ENCODE measurements at places on chromosomes 5 and 9. TPM values are rescaled to one million over a fixed set of nuclear protein-coding genes. Genes with fewer than 3 reads are reported as not detected.
A peak's percentile ranks its signal among the peaks of the same experiment; 100 is the strongest.

Gene ACTBL2
- total RNA-seq, result under 0.01 TPM

Gene NR5A1
- not detected for total RNA-seq

Gene DOCK2
- total RNA-seq, result 3.6 TPM

Gene SH2D3C
- not detected for total RNA-seq

Gene TEK
- total RNA-seq, result 0.51 TPM

Gene C5orf46
- not detected for total RNA-seq

Gene ENTPD2
- under 0.01 TPM for total RNA-seq

Gene GLRA1
- total RNA-seq, result not detected

Gene TUSC1
- total RNA-seq, result 10.5 TPM

Gene SPINK9
- total RNA-seq, result not detected

Gene PRSS3
- 0.26 TPM for total RNA-seq

Gene DBH
- total RNA-seq, result not detected

Gene CANX
- 589 TPM for total RNA-seq

Gene HEMGN
- total RNA-seq, result not detected

Gene RAD23B
- 156 TPM for total RNA-seq

GRCh38 chr5:154236011-154236410 lies 45.5 kb downstream of the GALNT10 start:
- no peak for DNase-seq

DNA sequence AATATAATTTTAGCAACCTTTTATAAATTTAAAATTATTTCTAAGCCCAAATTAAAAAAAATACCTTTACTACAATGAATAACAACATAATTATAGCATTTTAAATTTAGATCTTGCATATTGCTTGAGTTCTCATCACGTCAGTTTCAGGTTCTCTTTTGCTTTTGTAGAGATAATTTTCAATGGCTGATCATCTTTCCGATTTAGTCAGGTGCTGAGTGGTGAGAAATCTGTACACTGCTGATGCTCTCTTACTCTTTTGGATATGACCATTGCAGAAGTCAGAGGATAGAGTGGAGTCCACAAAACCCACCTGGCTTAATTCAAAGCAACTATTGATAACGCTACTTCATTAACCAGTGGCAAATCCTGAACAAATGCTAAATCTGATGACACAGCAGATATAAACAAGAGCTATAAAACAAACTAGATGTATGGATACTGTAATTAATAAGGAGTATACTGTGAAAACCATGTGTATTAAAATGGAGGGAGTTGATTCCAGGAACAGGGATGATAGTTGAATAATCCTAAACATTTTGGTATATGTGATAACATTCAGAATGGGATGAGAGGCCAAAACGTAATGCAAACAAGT lies 394.8 kb downstream of the CSNK1G3 start:
- no peak for DNase-seq

DNA sequence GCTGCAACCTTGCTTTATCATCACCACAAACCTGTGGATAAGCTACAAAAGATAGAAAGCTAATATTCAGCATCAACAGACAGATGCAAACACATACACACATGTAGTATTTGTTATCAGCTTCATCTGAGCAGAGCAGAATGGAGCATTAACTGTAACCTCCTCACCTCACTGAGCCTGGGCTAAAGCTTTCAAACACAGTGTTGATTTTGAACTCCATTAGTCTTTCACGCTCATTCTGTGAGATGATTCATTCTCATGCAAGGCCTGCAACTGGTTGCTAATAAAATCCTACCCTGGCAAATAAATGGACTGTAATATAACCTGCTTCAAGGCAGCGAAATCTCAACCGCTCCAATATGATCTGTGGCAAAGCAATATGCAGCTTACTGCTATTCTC lies 1360.6 kb upstream of the ACO1 start:
- DNase-seq, result no peak

GRCh38 chr5:1138445-1139245 lies 26.8 kb upstream of the SLC12A7 start:
- no peak for DNase-seq

DNA sequence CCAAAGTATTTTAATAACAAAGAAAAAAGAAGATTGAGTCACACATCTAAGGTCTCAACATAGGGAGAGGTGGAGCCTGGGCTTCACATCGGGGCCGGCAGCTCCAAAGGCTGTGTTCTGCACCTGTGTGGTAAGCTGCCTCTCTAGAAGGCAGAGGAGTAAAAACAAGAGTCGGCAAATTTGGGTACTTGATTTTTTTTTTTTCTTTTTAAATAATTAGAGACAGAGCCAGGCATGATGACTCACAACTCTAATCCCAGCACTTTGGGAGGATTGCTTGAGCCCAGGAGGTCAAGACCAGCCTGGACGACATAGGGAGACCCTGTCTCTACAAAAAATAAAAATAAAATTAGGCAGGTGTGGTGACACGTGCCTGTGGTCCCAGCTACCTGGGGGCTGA lies 4.7 kb downstream of the URM1 start:
- DNase-seq, result no peak

- peak; percentile 97 for DNase-seq
Observed at GRCh38 chr9:2655411-2655901, 33.9 kb downstream of the VLDLR start.

- peak; percentile 52 for DNase-seq
Observed at GRCh38 chr5:179526978-179527377, 23.4 kb upstream of the RUFY1 start.

- DNase-seq, result no peak
Observed at GRCh38 chr5:134813827-134814226, 31.9 kb upstream of the C5orf24 start.

DNA sequence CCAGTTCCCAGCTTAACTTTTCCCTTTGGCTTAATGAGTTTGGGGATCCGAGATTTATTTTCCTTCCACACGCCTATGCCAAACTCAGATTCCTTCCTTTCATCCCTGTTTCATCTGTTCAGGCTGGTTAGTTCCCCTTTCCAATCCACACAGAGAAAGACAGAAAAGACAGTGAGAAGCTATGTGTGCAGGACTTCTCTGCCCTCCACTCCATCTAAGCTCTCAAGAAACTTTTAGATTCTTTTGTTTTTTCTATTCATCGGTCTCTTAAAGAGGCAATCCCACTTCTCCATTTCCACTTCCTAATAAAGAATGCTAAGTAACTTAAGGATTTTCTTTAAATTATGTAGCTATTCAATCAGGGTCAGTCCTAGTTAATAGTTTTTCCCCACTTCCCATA lies 11.2 kb downstream of the ITGA1 start:
- no peak for DNase-seq

DNA sequence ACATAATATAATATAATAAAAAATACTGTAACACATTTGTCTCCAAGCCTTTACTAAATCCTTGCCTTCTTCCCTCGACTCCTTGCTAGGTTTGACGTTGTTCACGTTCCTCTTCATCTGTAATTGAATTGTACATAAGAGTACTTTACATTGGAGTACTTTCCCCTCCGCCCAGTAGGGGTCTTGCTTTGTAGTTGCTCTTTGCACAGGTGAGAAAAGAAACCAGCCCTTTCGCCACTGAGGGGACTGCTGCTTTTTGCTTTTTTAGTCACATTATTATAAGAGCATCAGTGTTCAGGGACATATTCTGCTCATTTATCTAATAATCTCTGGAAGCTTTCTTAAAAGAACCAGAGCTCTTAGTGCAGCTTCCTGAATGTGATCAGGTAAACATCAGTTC lies 115.0 kb downstream of the CETN3 start:
- no peak for DNase-seq

GRCh38 chr9:81855538-81855937 lies 72.7 kb upstream of the SPATA31D4 start:
- DNase-seq, result peak; percentile 75

- peak; percentile 90 for DNase-seq
Observed at GRCh38 chr9:36276781-36277181, 18.5 kb upstream of the GNE start.

- DNase-seq, result no peak
Observed at GRCh38 chr5:132025403-132025971, 14.0 kb upstream of the ACSL6 start.

DNA sequence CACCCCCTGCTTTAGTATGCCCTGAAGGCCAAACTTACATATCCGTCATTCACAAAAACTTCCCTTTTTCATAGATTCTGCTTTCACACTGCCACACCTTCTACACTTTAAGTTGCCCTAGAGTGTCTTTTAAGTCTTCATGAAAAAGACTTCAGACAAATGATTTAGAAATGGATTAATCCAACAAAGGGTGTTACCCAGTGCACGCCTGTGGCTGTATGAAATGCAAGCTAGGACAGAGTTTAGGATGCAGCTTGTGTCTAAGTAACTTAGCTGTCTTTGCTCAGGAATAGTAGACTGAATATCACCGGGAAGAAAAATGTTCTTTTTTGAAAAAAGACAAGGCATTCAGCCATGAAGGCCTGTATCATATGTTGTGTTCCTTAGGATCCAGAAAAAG lies 210.0 kb downstream of the MPDZ start:
- no peak for DNase-seq

GRCh38 chr5:8060953-8061429 lies 192.0 kb downstream of the MTRR start:
- DNase-seq, result no peak

GRCh38 chr5:153562189-153562588 lies 71.7 kb downstream of the GRIA1 start:
- peak; percentile 79 for DNase-seq

- DNase-seq, result peak; percentile 50
Observed at GRCh38 chr9:88722753-88723152, 187.8 kb downstream of the NXNL2 start.

GRCh38 chr5:25358919-25359318 lies 714.1 kb upstream of the CDH10 start:
- no peak for DNase-seq

GRCh38 chr9:109972026-109972882 lies 192.3 kb downstream of the PALM2AKAP2 start:
- no peak for DNase-seq

DNA sequence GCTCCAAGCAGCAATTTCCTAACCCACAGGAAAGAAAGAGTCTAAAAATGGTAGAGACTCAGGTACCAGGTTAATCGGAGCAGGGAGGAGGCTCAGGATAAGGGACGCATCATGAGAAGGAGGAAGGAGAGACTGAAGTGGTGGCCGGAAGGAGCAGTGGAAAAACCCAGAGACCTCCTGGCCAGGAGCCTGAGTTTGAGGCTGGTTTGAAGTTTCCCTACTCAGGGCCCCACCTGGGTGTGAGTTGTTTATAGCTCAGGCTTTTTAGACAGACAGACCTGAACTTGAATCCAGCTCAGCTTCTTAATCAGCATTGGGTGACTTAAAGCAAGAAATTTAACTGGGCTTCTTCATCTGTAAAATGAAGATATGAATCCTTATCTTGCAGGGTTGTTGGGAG lies 11.9 kb upstream of the AQP7 start:
- DNase-seq, result no peak

- no peak for DNase-seq
Observed at GRCh38 chr5:74623006-74623611, 17.4 kb downstream of the ENC1 start.

- no peak for DNase-seq
Observed at GRCh38 chr5:172546196-172546595, 91.9 kb upstream of the SH3PXD2B start.

GRCh38 chr5:149348518-149348917 lies 3.2 kb downstream of the GRPEL2 start:
- no peak for DNase-seq

GRCh38 chr5:168753691-168754254 lies 174.6 kb upstream of the PANK3 start:
- DNase-seq, result no peak

GRCh38 chr5:180333661-180334060 lies 19.5 kb downstream of the GFPT2 start:
- peak; percentile 88 for DNase-seq

Data from fibroblast of lung (primary cell).